ENCODE measurements at places on chromosomes 2 and 18. TPM values are rescaled to one million over a fixed set of nuclear protein-coding genes. Genes with fewer than 3 reads are reported as not detected.

Gene SCN3A
- 0.98 TPM for total RNA-seq

Gene HOXD10
- total RNA-seq = 7.5 TPM

Gene TMEM198
- not detected for total RNA-seq

Gene FHL2
- 97.3 TPM for total RNA-seq

Gene LBX2
- 4.3 TPM for total RNA-seq

Gene MAP3K19
- not detected for total RNA-seq

Gene OSBPL1A
- total RNA-seq = 19.3 TPM

Gene MAPK4
- total RNA-seq = not detected

Gene HOXD12
- not detected for total RNA-seq

Gene CRYGD
- not detected for total RNA-seq

Gene ZNF396
- total RNA-seq = not detected

Gene KDM3A
- total RNA-seq = 12.1 TPM

Gene RETSAT
- 52.6 TPM for total RNA-seq

Gene TLX2
- not detected for total RNA-seq

Gene RAD51AP2
- total RNA-seq = not detected

Gene INHA
- total RNA-seq = not detected

Gene KCTD1
- 10.8 TPM for total RNA-seq

Gene RGPD5
- 6.5 TPM for total RNA-seq

Gene SPHKAP
- total RNA-seq = not detected

Gene GRB14
- total RNA-seq = 2.6 TPM

Gene SCN9A
- total RNA-seq = 0.30 TPM

Gene ARHGAP15
- total RNA-seq = not detected

Gene SIX2
- not detected for total RNA-seq

Gene SNRNP200
- 83.0 TPM for total RNA-seq

Gene ZAP70
- total RNA-seq = 0.53 TPM

Gene SP140
- 0.20 TPM for total RNA-seq

Gene CCDC68
- total RNA-seq = 5.9 TPM

Gene DUSP19
- 3.1 TPM for total RNA-seq

Gene ITGA6
- total RNA-seq = 248 TPM

Gene CNTNAP5
- not detected for total RNA-seq

Gene TRIB2
- 25.7 TPM for total RNA-seq

Gene ALPI
- total RNA-seq = not detected

Gene ABI2
- 16.2 TPM for total RNA-seq

Gene MPP4
- total RNA-seq = 13.2 TPM

All from mammary microvascular endothelial cell (primary cell).